Stimulated activated CD8-positive, alpha-beta memory T cell treated with anti-CD3 and anti-CD28 coated beads, Interleukin-12 subunit alpha, Interleukin-12 subunit beta, amount 100 ng/mL, for 1 hour (primary cell): ENCODE measurements at places on chromosomes 13 and 19.

DNA sequence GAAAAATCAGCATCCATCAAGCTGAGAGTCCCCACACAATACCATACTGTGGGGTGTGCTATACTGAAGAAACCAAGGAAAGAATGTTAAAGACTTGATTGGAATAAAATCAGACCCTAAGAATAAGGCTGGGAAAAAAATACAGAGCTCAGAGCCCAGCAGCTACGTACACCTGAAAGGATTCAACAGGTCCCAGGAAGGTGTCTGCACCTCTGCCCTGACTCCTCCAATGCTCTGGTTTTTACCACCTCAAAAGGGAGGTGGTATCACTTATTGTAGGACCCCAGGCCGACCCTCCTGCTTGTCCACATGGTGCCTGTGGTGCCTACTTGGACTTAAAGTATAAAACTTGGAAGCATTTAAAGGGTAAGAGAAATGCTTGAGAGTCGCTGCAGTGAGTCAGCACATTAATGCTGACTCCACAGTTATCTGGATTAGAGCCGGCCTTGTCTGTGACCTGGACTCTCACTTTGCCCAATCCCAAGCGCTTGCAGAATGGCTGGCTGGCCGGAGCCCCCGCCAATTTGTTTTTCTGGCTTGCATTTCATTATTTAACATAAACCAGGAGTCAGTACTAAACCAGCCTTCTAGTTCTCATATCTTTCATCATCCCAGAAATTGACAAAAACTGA lies 110.1 kb downstream of the FGF14 start:
- no peak for DNase-seq

- DNase-seq = no peak
Observed at GRCh38 chr13:47519626-47520025, 481.4 kb downstream of the SUCLA2 start.

GRCh38 chr19:40625406-40626120 lies 24.4 kb downstream of the LTBP4 start:
- DNase-seq = no peak

DNA sequence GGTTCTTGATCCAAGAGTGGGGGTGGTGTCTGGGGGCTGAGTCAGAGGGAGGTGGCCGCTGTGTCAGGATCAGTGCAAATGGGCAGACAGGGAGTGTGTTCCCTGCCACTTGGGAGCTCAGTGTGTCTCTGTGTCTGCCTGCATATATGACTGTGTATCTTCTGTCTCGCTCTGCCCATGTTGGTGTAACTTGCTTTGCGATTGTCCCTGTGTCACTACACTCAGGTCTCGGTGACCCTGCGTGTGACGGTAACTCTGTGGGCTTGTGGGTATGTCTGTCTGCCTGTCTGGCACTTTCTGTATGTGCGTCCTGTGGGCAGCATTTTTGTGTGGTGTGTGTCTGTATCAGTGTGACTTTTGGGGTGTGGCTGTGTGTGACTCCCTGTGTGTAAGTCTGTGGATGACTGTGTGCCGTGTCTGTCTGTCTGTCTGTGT lies 8.2 kb upstream of the ERFL start:
- no peak for DNase-seq

DNA sequence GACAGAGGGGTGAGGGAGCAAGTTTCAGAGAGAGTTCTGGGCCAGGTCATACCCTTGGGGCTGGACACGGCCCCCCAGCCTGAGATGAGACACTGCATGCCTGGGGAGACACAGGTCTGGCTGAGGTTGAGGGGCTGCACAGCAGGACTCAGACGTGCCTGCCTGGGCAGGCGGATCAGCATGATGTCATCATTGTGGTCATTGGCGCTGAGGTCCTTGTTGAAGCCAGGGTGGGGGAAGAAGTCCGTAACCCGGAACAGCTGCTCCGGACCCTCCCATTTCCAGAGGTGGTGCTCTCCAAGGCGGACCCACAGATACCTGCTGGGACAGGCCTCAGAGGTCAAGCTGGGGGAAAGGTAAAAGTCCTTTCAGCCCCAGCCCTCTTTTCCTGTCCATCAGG lies 5.0 kb upstream of the KLK8 start:
- DNase-seq = no peak

GRCh38 chr13:95360464-95361097 lies 59.3 kb upstream of the ABCC4 start:
- DNase-seq = no peak

- no peak for DNase-seq
Observed at GRCh38 chr13:99968521-99969452, 2.8 kb downstream of the ZIC5 start.

DNA sequence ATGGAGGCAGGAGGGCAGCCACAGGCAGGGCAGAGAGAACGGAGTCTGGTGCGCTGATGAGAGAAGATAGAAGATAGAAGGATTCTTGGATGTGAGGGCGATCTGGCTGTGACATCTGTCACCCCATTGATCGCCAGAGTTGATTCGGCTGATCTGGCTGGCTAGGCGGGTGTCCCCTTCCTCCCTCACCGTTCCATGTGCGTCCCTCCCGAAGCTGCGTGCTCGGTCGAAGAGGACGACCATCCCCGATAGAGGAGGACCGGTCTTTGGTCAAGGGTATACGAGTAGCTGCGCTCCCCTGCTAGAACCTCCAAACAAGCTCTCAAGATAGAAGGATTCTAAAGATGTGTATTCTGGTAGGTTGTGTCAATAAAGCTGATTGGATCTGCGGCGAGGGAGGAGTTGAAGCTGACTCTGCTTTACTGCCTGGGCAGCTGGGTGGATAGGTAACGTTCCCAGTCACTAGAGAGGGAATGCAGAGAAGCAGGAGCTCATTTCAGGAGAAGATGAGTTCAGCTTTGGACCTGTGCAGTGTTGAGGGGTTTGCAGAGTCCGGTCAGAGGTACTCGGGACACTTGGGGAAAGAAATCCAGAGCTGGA lies 5.1 kb downstream of the UBAC2 start:
- DNase-seq = no peak

DNA sequence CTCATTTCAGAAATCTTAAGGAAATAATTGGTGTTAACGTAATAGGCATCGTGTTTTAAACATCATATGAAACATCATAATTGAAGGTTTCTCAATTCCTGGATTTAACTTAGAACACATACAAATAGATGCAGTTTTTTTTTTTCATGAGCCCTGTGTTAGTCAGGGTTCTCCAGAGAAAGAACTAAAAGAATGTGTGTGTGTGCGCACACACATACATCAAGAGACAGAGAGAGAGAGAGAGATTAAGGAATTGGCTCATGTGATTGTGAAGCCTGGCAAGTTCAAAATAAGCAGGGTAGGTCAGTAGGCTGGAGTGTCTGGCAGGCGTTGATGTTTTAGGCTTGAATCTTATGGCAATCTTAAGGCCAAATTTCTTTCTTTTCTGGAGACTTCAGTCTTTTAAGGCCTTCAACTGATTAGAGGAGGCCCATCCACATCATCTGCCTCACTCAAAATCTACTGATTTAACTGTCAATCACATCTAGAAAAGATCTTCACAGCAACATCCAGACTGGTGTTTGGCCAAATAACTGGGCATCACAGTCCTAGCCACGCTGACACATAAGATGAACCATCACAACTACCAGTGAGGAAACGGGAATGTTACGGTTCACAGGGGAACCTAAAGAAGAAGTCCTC lies 25.2 kb downstream of the SPATA13 start:
- DNase-seq = no peak

- no peak for DNase-seq
Observed at GRCh38 chr13:20492641-20493040, 33.0 kb downstream of the CRYL1 start.

- no peak for DNase-seq
Observed at GRCh38 chr13:50170447-50171037, 155.3 kb downstream of the KCNRG start.

DNA sequence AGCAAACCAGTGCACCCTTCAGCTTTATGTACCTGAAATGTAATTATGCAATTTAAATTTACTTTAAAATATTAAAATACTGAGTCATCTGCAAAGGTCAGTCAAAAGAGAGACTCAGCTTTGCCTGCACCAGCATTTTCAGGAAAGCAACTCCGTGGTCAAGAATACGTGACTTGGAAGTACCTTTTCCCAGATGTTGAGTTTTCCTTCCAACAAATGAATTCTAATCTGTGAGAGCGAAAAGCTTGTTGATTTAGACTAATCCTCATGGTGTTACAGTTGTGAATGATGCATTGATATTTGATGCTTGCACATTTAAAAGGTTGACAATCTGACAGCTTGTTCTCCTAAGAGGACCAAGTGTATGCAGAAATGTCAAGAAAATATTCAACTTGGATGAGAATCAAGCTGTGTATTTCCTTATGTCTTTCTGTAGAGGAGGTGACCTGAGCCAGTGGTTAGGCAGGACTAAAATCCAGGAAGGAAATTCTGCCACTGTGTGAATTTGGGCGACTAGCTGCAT lies 270.4 kb downstream of the ABCC4 start:
- no peak for DNase-seq

- DNase-seq = no peak
Observed at GRCh38 chr13:42170029-42170428, 101.9 kb upstream of the AKAP11 start.

- no peak for DNase-seq
Observed at GRCh38 chr13:33518452-33518851, 232.9 kb upstream of the STARD13 start.

DNA sequence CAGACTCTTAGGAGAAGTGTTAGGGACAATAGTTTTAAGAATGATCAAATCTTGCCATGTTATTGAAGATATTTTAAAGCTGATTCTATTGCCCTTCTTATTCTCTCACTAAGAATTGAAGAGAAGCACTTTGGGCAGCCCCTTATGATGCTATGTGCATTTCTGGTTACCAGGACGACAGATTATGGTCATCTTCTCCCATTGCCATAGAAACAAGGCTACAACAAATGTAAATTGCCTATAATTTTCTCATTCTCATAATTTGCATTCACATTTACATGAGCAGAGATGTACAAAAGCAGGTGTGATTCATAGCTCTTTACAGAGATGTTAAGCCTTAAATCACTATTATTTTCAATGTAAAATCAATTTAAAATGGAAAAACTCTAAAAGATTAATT lies 137.3 kb upstream of the PCDH9 start:
- DNase-seq = no peak

- no peak for DNase-seq
Observed at GRCh38 chr19:4019578-4019977, 12.0 kb downstream of the PIAS4 start.

- DNase-seq = no peak
Observed at GRCh38 chr13:27396252-27396846, 28.1 kb upstream of the GTF3A start.

DNA sequence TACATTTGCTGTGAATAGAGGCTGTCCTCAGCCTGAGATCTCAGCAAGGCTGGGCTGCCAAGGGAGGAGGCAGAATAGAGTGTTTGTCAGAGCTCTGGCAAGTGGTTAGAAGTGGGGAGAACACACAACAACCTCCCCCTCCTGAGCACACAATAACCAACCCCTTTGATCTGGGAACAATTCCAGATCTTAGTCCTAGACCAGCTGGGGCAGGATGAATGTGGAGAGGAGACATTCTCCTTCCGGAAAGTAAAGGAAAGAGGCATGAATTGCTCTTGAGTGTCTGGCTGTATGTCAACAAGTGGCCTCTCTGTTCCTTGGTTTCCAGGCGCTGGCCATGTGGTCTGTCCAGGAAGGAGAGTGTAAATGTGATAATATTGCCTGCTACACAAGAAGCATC lies 114.9 kb upstream of the TMTC4 start:
- no peak for DNase-seq

DNA sequence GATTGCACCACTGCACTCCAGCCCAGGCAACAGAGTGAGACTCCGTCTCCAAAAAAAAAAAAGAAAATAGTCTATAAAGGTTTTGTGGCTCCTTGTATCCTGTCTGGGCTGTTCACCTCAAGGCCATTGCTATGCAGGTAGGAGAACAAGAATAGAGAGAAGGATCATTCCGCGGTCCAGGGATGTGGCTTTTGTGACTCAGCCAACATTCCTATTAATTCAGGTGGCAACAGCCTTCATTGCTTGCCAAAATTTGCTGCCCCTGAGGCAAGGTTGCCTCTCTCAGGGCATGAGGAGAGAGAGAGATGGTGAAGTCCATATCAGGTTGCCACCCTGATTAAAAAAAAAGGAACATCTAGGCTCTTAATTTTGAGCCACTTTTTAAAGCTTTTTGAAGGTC lies 8.0 kb downstream of the ZNF551 start:
- no peak for DNase-seq
